ENCODE measurements at places on chromosomes 5 and 9.

GRCh38 chr5:155101697-155102096 lies 88.1 kb downstream of the KIF4B start:
- no peak for DNase-seq

- no peak for DNase-seq
These were observed 15.8 kb downstream of the RBM27 start for GRCh38 chr5:146219243-146219642.

DNA sequence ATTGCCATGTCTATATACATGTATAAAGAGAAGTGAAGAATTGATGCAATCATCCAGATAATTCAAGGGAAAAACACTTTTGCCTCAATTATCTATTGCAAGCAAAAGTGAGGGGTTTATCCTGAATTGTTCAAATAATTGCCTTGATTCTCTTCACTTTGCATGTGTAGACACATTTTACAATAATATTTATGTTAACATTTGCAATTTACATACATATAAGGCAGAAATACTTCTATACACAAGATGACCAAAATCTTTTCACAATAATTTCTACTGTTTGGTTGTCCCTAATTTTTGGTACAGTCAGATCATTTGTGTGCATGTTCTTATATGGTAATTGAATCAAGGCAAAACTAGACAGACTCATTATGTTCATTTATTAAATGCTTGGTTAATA lies 285.3 kb upstream of the TMEM161B start:
- no peak for DNase-seq

- DNase-seq, result no peak
These were observed 52.9 kb upstream of the PTGER4 start for GRCh38 chr5:40626801-40627200.

DNA sequence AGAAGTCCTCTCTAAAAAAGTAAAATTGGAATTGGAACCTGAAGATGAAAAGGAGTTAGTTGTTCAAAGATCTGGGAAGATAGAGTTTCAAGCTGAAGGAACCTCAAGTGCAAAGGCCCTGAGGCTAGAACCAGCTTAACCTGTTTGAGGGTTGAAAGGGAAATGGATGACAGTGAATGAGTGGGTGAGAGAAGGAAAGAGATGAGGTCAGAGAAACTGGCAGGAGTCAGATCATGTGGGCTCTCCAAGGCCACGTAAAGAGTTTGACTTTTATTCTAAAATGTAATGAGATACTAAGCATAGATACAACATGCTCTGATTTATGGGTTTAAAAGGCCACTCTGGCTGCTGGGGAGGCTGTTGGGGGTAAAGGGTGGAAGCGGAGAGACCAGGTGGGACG lies 2.5 kb upstream of the RAD23B start:
- no peak for DNase-seq

DNA sequence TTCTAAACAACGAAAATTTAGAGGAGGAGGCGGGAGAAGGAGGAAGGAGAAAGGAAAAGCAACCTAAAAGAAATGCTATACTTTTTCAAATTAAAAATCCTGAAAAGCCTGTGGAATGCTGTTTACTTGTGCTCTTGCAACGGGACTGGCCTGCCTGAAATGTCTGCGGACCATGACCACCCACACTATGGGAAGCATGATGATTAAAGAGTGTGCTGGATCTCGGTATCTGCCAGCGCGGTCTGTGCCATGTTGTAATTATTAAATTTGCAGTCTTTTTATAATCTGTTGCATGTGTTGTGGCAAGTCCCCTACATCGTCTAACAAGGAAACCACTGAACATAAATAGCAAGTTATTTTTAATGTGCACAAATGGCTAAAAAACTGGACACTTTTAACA lies 111.4 kb downstream of the FANCC start:
- no peak for DNase-seq

- DNase-seq, result no peak
These were observed 5.7 kb downstream of the GPSM1 start for GRCh38 chr9:136333045-136333444.

GRCh38 chr5:95284572-95285408 lies at the start of gene MCTP1:
Gene MCTP1 (minus strand): TSS chr5:95285094.
- no peak for DNase-seq

- no peak for DNase-seq
These were observed 32.3 kb downstream of the EPB41L4A start for GRCh38 chr5:112386766-112387165.
